ENCODE measurements at places on chromosomes 1 and 21. TPM values are rescaled to one million over a fixed set of nuclear protein-coding genes. Genes with fewer than 3 reads are reported as not detected.
A peak's percentile ranks its signal among the peaks of the same experiment; 100 is the strongest.

C1orf87 gene
- 10.4 TPM for total RNA-seq

ST6GALNAC5 gene
- total RNA-seq: 45.8 TPM

GRCh38 chr1:229107304-229107815, 163.6 kb upstream of the RAB4A start:
- no peaks in the 10 kb centered on the region for H3K36me3 ChIP-seq
- no peaks in the 10 kb centered on the region for H3K27me3 ChIP-seq
- no peak for DNase-seq
- H3K4me3 ChIP-seq: no peak overlapping the region
- H3K27ac ChIP-seq: no peak overlapping the region

GRCh38 chr1:32749332-32749731, 46.8 kb upstream of the SYNC start:
- no peaks in the 10 kb centered on the region for H3K27me3 ChIP-seq
- H3K27ac ChIP-seq: no peak overlapping the region
- H3K36me3 ChIP-seq: no peaks in the 10 kb centered on the region
- no peak for DNase-seq
- peaks cover 5% of the 10 kb centered on the region for H3K4me1 ChIP-seq
- no peak overlapping the region for H3K4me3 ChIP-seq

UBASH3A gene
- 0.88 TPM for total RNA-seq

DNA sequence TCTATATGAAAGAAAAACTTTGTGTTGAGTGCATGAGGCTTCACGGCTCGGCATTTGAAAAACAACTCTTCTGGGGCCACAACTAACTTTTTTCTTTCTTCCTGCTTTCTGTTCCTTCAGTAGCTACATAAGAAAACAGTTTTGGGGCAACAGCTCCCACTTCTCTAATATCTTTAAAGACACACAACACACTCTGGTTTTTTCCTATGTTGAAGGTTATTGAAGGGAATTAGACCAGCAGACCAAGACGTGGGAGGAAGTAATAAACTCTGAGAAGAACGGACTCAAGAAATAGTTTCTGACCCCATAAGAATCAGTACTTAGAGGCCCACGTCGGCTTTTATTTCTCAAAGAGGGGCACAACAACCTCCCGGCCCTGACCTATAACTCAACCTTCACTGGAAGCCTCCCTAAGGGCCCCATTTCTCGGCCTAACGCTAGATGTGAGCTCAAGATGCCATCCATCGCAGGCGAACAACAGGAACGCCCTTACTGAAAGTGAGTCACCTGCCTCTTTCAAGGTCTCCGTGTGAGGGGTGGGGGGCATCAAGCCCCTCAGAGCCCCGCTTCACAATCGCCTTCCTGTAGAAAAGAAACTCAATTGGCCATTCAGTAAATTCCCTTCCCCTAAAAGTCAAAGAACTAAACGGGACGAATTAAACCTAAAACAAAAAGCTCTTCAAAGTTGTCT, 844 bp downstream of the ZMYM6 start:
- H3K4me3 ChIP-seq: peak overlapping the region; percentile 64
- peaks cover 4% of the 10 kb centered on the region for H3K4me1 ChIP-seq
- DNase-seq: no peak

GRCh38 chr1:113980110-113980509, 836 bp downstream of the OLFML3 start:
- no peaks in the 10 kb centered on the region for H3K36me3 ChIP-seq
- H3K4me1 ChIP-seq: no peaks in the 10 kb centered on the region
- H3K27ac ChIP-seq: peak overlapping the region; percentile 49

TFF1 gene
- total RNA-seq: 0.83 TPM

DNA sequence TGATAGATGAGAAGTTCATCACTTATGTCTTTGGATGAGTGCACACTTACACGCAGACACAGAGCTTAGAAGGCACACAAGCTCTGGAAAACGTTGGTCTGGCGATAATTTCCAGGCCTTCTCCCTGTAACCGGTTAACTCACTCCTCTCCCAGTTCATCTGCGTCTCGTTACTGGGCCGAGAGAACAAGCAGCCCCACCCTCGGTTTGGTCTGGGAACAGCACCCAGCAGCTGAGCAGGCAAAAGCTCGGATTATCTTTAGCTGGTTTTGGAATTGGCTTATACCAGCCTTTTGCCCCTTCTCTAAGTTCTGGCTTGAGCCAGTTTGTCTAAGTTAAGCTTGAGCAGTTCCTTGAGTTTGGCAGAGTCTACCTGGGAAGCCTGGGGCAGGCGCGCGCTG, 27.3 kb upstream of the COL6A1 start:
- H3K36me3 ChIP-seq: no peaks in the 10 kb centered on the region
- H3K4me3 ChIP-seq: no peak overlapping the region
- no peak for DNase-seq
- H3K4me1 ChIP-seq: no peaks in the 10 kb centered on the region
- no peaks in the 10 kb centered on the region for H3K27me3 ChIP-seq

GRCh38 chr21:25169370-25169769, 437.9 kb downstream of the MRPL39 start:
- no peak for DNase-seq
- H3K36me3 ChIP-seq: no peaks in the 10 kb centered on the region
- no peaks in the 10 kb centered on the region for H3K4me1 ChIP-seq
- no peak overlapping the region for H3K27ac ChIP-seq
- H3K4me3 ChIP-seq: no peak overlapping the region

DNA sequence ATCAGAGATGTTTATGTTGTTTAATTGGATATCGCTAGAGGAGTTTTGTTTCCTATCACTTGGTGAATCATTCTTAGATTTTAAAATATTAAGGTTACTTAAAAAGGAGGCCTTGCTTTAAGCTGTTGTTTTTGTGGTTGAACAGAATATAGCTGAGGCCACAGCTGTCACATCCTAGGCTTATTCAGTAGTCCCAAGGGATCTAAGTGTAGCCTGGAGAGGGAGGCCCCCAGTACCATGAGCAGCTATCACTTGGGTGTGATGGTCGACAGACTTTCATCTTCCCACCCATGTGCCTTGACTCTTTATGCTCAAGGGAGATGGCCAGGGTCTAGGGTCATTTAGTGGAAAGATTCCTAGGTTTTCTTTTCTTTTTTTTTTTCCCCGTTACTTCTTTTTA, 278.7 kb downstream of the HHAT start:
- DNase-seq: no peak
- no peaks in the 10 kb centered on the region for H3K4me1 ChIP-seq
- H3K4me3 ChIP-seq: no peak overlapping the region
- H3K27me3 ChIP-seq: no peaks in the 10 kb centered on the region
- no peaks in the 10 kb centered on the region for H3K36me3 ChIP-seq

DNTTIP2 gene
- total RNA-seq: 46.9 TPM

DNA sequence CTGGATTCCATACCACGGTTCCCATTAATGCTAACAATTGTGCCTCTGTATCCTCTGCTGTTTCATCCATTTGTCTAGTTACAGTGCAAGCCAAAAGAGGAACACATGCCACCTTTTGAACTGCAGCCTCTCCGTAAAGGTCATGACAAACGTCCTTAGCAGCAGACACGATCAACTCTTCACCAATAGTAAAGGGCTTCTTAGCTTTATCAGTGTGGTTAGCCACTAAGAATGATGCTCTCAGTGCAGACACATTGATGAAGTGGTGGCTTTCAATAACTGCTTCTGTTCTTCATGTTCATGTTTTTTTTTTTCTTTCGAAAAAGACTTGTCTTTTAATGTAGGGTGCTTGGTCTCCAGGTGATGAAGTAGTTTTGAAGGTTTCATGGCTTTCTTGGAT, 14.3 kb downstream of the XPR1 start:
- peaks cover 49% of the 10 kb centered on the region for H3K4me1 ChIP-seq
- no peak overlapping the region for H3K4me3 ChIP-seq
- no peak for DNase-seq
- no peak overlapping the region for H3K27ac ChIP-seq

DNA sequence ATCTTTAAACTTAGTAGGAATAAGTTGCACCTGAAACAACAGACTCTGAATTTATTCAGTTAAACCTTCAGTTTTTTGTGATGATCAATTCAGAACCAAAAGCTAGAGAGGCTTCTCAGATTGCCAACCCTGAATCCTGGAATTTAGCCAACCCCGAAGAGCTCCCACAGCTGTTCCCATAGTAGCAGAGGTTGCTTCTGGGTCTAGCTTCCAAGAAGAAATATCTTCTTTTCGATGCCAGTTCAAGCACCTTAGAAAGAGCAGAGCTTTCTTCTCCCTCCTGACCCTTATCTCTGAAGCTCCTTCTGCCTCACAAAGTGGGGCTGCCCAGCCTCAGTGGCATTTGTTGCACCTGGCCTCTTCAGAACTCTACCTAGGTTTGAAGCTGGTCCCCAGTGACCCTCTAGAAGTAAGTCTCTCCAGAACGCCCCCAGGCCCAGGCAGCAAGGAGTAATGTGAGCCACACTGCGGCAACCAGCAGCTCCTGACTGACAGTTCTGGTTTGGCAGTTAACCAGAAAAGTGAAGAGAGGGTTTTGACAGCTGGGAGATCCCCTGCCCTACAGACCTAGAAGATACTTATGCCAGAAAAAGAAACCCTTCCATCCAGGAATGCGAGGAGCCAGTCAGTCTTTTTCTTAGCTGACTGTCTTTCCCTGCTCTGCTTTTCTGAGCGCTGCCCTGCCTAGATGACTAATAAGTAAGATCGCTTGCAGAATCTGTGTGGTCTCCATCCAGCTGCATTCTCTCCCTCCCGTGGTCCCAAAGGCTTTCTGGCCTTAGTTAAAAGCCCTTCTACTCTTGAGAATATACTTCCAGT, 165.9 kb downstream of the ADGRL4 start:
- no peak overlapping the region for H3K4me3 ChIP-seq
- no peak overlapping the region for H3K27ac ChIP-seq
- H3K36me3 ChIP-seq: no peaks in the 10 kb centered on the region
- H3K27me3 ChIP-seq: no peaks in the 10 kb centered on the region

DNA sequence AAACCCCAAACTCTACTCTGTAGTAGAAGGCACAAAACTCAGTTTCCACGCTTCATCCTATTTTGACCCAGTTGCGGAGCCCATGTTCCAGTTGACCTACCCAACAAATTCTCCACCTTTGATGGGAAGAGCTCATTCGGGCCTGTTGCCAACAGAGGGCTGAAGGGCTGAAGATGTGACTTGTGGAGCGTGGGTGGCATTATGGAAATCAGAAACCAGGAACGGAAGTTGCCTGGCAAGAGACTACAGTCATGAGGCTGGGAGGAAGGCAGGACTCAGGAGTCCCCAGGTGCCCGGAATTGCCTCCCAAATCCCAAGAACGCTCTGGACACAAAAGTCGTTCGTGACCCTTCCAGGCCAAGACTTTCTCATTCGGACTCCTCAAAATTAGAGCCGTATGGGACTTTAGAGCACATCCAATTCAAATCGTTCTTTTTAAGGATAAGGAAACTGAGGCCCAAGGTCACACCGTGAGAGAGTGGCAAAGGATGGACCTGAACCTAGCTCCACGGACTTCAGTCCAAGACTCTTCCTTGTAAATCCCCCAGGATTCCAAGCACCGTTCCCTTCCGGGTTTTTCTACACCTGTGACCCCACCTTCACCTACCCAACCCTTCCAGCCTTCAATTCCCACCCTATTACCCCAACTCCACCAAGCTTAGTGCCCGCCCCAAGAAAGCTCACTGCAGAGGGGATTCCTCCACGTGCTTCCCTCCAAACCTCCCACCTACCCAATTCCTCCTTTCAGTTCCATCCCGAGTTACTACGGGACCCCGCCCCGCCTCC, 739 bp downstream of the SMG5 start:
- H3K4me3 ChIP-seq: peak overlapping the region; percentile 97
- peaks cover 25% of the 10 kb centered on the region for H3K36me3 ChIP-seq
- DNase-seq: no peak
- H3K4me1 ChIP-seq: peaks cover 9% of the 10 kb centered on the region
- peak overlapping the region; percentile 95 for H3K27ac ChIP-seq
- H3K27me3 ChIP-seq: no peaks in the 10 kb centered on the region

C1orf226 gene
- total RNA-seq: 7.9 TPM

SMIM11 gene
- 3.5 TPM for total RNA-seq

- no peaks in the 10 kb centered on the region for H3K36me3 ChIP-seq
- no peak for DNase-seq
- no peak overlapping the region for H3K27ac ChIP-seq
- no peaks in the 10 kb centered on the region for H3K27me3 ChIP-seq
- H3K4me1 ChIP-seq: no peaks in the 10 kb centered on the region
Observed at GRCh38 chr1:52627028-52627427, 5.9 kb upstream of the SHISAL2A start.

DNA sequence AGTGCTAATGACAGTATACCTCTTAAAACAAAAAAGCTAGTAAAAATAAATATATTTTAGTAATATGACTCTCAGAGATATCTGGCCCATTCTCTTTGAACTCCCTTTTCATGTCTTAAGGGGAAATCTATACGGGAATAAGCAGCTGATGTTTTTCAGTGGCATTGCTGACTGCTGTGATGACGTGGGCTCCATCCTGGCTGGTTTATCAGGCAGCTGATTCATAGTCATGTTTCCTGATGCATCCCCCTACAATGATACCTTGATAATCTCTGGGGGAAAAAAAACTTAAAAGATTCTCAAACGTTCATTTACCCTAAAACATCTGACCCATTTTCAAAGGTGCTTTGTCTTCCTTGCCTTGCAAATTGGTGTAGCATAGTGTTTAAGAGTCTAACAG, 53.8 kb downstream of the ABCA4 start:
- DNase-seq: no peak
- no peaks in the 10 kb centered on the region for H3K36me3 ChIP-seq
- H3K4me1 ChIP-seq: peaks cover 37% of the 10 kb centered on the region
- H3K4me3 ChIP-seq: no peak overlapping the region
- H3K27me3 ChIP-seq: no peaks in the 10 kb centered on the region

All from lung (tissue), 17 donors.